Naive B cell (primary cell): ENCODE measurements at places on chromosomes 1 and 21.

DNA sequence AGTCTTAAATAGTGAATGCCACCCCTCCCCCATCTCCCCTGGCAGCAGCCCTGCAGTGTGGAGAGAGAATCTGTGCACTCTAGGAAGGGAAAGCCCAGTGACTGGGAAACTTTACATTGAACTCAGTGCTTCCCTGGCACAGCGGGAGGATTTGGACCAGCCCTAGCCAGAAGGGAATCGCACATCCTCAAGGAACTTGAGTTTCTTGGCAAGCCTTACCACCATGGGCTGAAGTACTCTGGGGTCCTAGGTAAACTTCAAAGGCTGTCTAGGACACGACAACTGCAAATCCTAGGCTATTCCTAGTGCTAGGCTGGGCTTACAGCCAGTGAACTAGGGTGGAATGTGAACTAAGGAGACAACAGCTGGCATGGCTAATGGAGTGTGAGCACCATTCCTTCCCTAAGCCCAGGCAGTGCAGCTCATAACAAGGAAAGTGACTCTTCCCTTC, 88.3 kb downstream of the COL24A1 start:
- DNase-seq = no peak

- no peak for DNase-seq
Measured at GRCh38 chr1:36087233-36088123, 1.2 kb upstream of the ADPRS start.

GRCh38 chr1:157193219-157193618, 55.0 kb upstream of the ETV3 start:
- no peak for DNase-seq

GRCh38 chr1:203046984-203047630, 20.8 kb downstream of the PPFIA4 start:
- no peak for DNase-seq

- no peak for DNase-seq
Measured at GRCh38 chr1:87174724-87175245, 153.9 kb upstream of the LMO4 start.

DNA sequence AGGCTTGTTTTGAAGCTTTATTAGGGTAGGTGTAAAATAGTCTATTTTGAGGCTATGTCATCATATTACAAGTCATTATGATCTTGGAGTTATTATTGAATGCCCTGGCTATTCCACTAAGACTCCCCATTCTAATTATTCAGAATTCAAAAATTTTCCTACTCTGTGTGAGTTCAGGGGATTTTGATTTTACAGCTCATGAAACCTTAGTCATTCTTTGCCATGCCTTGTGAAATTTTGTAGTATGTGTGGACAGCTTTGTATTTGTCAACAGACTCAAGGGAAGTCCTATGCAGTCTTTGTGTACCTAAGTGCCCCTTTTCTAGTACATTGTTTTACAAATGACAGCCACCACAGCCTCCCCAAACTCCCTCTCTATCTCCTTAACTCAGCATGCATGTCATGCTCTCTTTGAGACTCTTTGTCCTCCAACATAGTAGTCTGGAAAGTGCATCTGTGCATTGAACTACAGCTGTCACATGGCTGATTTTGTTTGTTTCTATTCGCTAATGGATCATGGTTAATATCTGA, 28.0 kb downstream of the CD1D start:
- DNase-seq = no peak

DNA sequence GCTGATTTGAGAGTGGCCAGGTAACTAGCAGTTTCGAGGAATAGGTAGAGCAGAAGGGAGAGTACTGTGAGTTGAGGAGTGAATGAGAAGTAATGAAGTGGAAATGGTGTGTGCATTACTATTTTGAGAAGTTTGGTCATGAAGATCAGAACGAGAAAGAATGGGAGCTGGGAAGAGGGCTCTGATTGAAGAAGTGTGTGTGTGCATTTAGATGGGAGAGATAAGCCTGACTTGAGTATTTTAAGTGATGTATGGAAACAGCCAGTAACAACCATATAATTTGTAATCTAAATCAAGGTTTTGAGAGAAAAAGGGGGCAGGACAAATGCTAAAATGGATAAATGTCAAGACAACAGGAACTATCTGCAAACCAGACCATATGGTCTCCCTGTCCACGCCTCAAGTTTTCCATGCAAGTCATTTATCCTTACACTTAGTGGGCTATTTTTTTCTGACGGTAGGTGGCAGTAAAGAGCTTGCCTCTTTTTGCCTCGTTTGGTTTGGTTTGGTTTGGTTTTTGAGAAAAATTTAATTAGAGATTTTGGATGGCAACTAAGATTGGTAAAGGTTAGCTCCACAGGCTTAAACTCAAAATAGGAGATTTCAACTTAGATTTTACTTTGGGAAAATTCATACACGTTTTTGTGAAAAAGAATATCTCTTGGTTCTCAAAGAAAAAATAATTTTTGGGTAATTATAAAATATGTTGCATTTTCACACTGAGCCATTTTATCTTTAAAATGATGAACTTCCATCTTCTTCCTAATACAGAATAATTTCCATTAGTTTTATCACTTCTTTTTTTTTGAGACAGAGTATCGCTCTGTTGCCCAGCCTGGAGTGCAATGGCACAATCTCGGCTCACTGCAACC, 9.5 kb upstream of the B3GALNT2 start:
- DNase-seq = peak; percentile 49

DNA sequence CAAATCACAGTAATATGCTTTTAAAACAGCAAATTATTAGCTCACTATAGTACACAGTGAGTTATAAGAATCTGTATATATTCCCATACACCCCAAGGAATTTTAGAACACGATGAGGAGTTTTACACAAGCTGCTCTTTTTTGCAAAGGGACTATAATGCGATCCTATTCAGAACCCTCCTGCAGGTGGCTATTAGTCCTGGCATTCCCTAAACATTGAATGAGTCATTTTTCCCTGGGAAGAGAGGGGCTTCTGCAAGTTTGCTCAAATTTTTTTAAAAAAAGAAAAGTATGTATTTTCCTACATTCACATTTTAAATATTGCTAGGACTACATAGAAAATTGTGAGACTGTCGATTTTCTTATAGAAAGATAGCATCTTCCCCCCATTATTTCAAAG, 106.3 kb downstream of the COL11A1 start:
- DNase-seq = no peak

DNA sequence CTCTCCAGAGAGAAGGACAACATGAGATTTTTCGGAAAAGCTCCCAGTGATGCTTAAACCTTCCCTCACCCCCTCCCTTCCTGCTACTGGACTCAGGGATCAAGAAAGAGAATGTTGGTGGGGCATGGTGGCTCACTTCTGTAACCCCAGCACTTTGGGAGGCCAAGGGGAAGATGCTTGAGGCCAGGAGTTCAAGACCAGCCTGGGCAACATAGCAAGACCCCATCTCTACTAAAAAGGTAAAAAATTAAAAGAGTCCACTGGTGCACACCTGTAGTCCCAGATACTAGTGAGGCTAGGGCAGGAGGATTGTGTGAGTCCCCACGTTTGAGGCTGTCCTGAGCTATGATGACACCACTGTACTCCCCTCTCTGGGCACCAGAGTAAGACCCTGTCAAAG, 162.9 kb upstream of the RAB4A start:
- no peak for DNase-seq

DNA sequence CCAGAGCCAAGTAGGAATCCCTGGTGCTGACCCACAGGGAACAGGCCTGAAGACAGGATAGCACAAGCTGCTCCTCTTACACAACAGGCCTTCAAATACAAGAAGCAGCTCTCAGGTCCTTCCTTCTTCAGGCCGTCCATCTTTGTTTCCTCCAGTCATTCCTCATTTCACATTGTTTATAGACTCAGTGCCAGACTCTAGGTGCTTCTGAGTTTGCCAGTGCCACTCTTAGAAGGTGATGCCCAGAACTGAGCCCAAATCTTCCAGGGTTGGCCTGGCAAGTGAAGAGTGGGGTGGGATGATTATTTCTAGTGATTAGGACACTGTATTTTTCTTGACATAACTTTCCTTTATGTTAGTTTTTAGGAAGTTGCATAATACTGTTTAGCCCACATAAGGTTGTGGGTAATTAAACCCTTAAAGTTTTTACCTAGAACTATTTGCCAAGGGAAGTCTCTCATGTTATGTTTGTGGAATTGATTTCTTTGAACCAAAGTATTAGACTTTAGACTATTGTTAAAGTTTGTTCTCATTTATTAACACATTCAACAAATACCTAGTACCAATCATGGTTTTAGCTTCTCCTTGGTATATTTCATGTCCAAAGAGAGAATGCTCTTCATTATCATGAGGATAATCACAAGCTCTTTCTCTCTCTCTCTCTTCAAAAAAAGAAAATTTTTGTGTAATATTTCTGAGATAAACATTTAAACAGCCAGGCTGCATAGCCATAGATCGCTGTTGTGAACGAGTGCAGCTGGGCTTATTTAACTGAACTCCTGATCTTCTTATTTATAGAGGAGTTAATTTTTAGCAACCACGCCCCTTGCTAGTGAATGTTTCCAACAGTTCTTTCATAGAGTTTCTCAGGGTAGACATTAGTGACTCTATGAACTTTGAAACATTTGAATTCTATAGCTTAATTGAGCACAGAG, 47.7 kb downstream of the PGM1 start:
- no peak for DNase-seq
